ENCODE measurements at places on chromosomes 11 and 22. TPM values are rescaled to one million over a fixed set of nuclear protein-coding genes. Genes with fewer than 3 reads are reported as not detected.

Gene AIFM3
- 0.69 TPM for total RNA-seq

Gene PLAAT3
- 64.3 TPM for total RNA-seq

GRCh38 chr11:78940500-78941225 lies 366.0 kb upstream of the NARS2 start:
- no peak overlapping the region for H3K4me3 ChIP-seq
- no peaks in the 10 kb centered on the region for H3K27me3 ChIP-seq
- no peaks in the 10 kb centered on the region for H3K36me3 ChIP-seq
- DNase-seq: no peak
- no peaks in the 10 kb centered on the region for H3K4me1 ChIP-seq
- no peak overlapping the region for H3K27ac ChIP-seq

Gene KREMEN1
- 49.5 TPM for total RNA-seq

- H3K4me1 ChIP-seq: no peaks in the 10 kb centered on the region
- no peak overlapping the region for H3K27ac ChIP-seq
- no peak overlapping the region for H3K4me3 ChIP-seq
- H3K36me3 ChIP-seq: no peaks in the 10 kb centered on the region
Measured at GRCh38 chr11:108927791-108928545, 263.1 kb downstream of the DDX10 start.

Gene OR10A2
- not detected for total RNA-seq

- no peak overlapping the region for H3K4me3 ChIP-seq
- H3K4me1 ChIP-seq: no peaks in the 10 kb centered on the region
- no peaks in the 10 kb centered on the region for H3K27me3 ChIP-seq
- no peaks in the 10 kb centered on the region for H3K36me3 ChIP-seq
Measured at GRCh38 chr11:3035333-3035732, 21.9 kb downstream of the CARS1 start.

Gene APOA5
- total RNA-seq: 0.35 TPM

DNA sequence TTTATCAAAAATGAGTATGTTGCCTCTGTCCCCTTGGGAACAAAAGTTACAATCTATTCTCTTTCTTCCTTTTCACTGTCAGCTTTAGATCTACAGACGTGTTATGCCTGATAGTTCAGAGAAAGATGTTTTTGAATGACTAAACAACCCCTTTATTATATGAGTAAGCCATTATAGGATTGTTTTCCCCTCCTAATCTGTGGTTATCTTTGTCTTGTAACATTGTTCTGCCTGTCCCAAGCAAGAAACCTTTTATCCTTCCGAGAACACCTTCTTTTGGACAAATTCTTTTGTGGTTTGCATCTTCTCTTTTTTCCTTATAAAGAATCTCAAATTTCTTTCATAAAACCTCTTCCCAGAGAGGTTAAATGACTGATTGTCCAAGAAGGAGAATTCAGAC lies 208.4 kb downstream of the DDX10 start:
- no peak for DNase-seq
- H3K4me1 ChIP-seq: peaks cover 2% of the 10 kb centered on the region
- H3K4me3 ChIP-seq: no peak overlapping the region
- no peaks in the 10 kb centered on the region for H3K27me3 ChIP-seq
- no peak overlapping the region for H3K27ac ChIP-seq

Gene PHF21B
- total RNA-seq: 3.2 TPM

Gene OR52L1
- not detected for total RNA-seq

GRCh38 chr11:34784318-34784841 lies 131.8 kb downstream of the APIP start:
- no peaks in the 10 kb centered on the region for H3K27me3 ChIP-seq
- no peaks in the 10 kb centered on the region for H3K36me3 ChIP-seq
- H3K4me1 ChIP-seq: no peaks in the 10 kb centered on the region
- DNase-seq: no peak
